ENCODE measurements at places on chromosomes 16 and 17.

GRCh38 chr17:18241229-18241871 is 15.9 kb downstream of the LLGL1 start:
- no peak for DNase-seq

DNA sequence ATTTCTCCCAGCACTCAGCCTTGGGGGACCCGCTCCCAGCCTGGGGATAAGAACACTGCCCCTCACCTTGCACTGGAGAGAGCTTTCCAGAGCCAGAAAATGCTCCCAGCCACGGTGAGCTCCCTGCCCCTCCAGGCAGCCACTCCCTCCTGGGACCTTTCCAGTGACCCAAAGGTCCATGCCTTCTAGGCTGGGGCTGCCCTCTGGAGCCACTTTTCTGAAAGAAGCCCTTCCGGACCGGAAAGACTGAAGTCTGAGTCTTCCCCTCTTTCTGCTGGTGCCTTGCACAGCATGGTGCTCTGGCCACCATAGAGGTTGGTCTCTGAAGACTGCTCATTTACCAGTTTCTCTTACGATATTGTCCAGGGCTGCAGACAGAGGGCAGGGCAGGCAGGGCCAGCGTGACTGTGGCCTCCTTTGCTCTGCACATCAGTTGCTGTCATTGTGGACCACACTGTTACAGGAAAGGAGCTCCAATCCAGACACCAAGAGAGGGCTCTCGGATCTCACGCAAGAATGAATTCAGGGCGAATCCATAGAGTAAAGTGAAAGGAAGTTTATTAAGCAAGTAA is 7.1 kb upstream of the ABCC12 start:
- no peak for DNase-seq

- no peak for DNase-seq
Observed at GRCh38 chr17:12320286-12320685, 299.6 kb downstream of the MAP2K4 start.

- DNase-seq = no peak
Observed at GRCh38 chr17:12953156-12953555, 64.7 kb downstream of the ELAC2 start.

- no peak for DNase-seq
Observed at GRCh38 chr16:79379095-79379494, 221.4 kb downstream of the MAF start.

- no peak for DNase-seq
Observed at GRCh38 chr16:74557275-74557674, 49.6 kb downstream of the GLG1 start.

DNA sequence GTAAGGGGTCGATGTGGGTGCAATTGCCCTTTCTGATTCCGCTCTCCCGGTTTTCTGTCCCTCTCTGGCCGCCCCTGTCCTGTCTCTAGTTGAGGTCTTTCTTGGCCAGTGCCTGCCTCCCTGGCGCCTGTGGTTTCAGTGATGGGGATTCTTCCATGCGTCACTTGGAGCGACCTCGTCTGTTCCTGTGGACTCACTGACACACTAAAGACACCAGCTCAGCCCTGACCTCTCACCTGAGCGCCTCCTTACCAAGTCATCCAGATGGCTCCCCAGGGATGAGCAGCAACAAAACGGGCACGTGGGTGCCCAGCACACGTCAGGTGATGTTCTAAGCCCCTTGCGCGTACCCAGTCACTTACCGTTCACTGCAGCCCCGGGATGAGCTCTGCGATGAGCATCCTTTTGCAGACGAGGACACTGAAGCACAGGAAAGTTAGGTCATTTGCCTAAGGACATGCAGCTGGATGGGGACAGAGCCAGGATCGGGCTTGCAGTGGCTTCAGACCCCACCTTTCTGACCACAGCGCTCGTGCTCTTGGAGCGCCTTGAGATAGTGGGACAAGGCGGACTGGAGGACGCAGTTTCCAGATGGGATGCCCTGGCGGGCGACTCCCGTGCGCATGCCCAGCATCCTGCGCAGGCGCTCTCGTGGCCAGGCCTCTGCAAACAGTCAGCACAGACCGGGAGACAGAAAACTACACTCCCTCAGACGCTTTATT is 11.5 kb upstream of the LGALS3BP start:
- DNase-seq = no peak

GRCh38 chr16:31458073-31458843 is 1.0 kb upstream of the ARMC5 start:
- DNase-seq = peak; percentile 71

DNA sequence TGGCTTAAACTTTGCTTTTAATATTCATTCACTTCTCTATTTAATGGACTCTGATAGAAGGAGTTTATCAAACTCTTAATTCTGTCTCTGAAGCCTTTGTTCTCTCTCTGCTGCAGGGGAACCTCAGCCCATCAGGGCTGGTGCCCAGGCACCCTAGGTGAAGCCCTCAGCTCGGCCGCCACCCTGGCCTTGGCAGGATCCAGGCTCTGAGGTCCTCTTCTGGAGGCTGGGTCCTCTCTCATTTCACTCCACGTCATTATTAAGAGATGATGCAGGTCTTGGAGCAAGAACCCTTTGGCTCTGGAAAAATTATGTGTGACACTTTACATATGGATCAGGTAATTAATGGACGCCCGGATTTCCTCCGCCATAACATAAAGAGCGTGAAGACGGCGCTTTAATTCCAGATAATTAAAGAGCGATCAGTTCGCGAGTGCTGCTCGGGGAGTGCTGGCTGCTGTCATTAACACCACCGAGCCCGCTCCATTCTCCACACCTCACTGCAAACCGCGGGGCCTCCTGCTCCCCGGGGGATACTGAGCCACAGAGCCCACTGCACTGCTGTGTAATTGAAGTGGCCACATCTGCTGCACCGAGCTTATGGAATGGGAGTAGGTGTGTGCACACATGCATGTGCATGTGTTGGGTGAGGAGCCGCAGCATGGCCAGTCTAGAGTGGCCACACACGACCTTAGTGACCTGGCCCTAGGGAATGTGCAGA is 259.4 kb upstream of the TNRC6C start:
- no peak for DNase-seq

- no peak for DNase-seq
Observed at GRCh38 chr16:12679660-12680272, 123.9 kb downstream of the CPPED1 start.

GRCh38 chr16:65071433-65072311 is 50.2 kb downstream of the CDH11 start:
- no peak for DNase-seq

DNA sequence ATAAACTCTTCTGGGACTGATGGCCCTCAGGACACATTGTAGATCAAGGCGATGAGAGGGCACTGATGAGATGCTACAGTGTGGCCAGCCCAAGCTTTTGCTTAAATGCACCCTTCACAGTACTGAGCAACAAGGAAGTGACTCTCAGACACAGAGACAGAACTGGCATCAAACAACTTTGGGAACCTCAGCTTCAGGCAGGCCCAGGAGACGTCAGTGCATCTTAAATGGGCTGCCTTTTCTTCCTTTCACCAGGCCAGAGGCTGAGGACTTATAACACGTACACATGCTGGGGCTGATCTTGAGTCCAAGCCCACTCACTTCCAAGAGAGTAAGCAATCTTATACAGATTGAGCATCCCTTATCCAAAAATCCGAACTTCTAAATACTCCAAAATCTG is 386.1 kb upstream of the C16orf82 start:
- DNase-seq = no peak

- DNase-seq = no peak
Observed at GRCh38 chr17:39513309-39513708, 52.0 kb downstream of the CDK12 start.

DNA sequence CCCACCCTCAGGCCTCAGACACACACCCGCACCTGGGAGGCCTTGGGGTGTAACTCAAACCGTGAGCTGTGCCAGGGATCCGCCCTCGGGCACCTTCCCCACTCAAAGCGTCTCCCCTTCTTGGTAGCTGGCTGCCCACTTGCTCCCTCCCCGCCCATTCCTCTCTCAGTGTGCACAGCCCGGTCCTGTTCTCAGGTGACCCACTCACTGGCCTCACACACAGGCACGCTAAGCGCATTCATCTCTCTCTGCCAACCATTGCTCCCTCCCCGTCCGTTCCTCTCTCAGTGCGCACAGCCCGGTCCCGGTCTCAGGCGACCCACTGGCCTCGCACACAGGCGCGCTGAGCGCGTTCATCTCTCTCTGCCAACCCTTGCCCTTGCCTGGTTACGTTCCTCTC is 20.8 kb downstream of the WDR45B start:
- DNase-seq = no peak

DNA sequence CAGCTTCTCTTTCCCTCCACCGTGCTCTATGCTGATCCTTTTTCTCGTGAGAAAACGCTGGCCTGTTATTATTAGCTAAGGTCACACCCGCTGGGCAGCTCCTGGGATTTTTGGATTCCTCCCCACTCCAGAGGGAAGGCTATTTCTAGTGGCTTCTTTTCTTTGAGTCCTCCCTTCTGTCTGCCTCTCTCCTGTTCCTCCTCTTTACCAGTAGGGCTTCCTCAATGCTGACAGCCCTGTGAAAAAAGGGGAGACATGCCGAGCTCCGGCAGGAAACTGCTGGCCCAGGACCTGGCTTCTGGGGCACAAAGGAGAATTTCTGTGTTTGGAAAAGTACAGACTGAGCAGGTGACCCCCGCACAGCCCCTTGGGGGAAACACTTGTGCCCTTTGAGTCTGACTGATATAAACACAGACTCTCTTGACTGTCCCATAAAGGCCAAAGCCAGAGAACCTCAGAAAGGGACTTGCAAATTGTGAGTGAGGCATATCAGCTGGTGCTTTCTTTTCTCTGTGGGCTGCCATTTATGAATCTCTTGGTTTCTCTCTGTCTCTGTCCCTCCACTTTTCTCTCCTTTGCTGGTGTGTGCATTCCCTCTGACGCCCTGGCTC is 14.0 kb upstream of the RNF135 start:
- DNase-seq = no peak
